ENCODE measurements at places on chromosomes 1 and 21. TPM values are rescaled to one million over a fixed set of nuclear protein-coding genes. Genes with fewer than 3 reads are reported as not detected.

GRCh38 chr1:72119491-72119890 is 162.8 kb downstream of the NEGR1 start:
- DNase-seq, result no peak

GRCh38 chr1:171038284-171038683 is 52.4 kb upstream of the FMO3 start:
- DNase-seq, result no peak

The KCNC4 gene
- total RNA-seq, result 4.9 TPM

- peak; percentile 25 for DNase-seq
These were observed 9.9 kb upstream of the NCF2 start for GRCh38 chr1:183600136-183600535.

DNA sequence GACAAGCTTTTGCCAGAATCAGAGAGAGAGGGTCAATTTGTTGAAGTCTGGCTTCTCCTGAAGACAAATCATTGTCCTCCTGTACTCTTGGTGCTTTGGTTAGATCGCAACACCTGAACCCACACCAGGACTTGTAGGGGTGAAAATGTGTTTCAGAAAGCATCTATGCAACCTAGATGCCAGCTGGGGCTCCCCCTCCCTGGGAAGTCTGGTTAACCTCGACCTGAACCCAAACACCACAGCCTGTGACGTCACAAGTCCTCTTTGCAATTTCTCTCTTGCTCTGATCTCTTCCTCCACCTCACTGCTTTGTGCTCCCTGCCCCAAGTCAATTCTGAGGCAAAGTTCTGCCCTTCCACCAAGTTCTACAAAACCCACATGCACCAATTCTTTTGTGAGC is 42.8 kb upstream of the USP24 start:
- DNase-seq, result no peak

DNA sequence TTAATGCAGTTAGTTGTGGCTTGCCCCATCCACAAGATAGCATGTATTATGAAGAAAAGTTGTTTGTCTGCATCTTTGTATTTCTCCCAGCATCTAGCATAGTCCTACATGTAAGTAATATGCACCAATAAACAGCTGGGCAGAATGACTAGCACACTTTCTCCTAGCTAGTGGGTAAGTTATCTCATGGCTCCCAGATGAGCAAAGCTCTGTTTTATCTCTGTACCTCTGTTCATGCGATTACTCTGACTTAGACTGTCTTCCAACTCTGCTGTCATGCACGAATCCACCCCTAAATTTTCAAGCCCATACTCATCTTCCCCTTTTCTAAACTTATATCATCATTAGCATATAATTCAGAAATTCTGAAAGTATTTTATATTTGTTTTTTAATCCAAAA is 37.5 kb upstream of the KCTD3 start:
- no peak for DNase-seq

DNA sequence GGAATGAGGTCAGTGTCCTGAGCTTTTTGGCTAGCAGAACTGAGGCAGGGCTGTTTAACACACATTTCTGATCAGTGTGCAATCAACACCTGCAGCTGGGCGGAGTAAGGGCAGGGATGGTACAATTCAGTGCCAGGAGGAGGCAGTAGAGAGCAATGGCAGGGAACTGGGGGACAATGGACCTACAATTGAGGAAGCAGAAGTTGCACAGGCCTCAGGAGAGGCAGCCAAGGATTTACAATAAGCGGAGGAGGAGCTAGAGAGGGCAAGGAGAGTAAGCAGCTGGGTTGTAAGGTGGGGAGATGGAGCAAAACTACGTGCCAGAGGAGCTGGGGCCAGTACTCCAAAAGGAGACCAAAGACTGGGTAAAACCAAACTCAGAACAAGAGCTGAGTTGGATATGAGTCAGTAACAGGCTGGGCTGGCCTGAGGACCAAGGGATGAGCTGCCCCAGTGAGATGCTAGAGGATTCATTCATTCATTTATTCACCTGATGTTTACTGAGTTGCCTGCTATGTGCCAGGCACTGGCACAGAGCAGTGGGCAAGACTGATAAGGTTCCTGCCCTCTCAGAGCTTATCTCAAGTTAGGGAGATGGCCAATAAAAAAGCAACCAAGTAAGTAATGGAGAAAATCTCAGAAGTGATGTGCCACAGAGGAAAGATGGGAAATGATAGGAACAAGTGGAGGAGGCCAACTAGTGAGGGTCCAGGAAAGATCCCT is 10.4 kb upstream of the GALE start:
- no peak for DNase-seq

- DNase-seq, result peak; percentile 81
These were observed 4.4 kb upstream of the ZNF692 start for GRCh38 chr1:248862998-248863881.

The GPR37L1 gene
- total RNA-seq, result not detected

Measured in Caki2 (cell line).